ENCODE measurements at places on chromosomes 2 and 18.
A peak's percentile ranks its signal among the peaks of the same experiment; 100 is the strongest.

- peak; percentile 96 for DNase-seq
Observed at GRCh38 chr2:196987649-196988364, 61.3 kb upstream of the PGAP1 start.

DNA sequence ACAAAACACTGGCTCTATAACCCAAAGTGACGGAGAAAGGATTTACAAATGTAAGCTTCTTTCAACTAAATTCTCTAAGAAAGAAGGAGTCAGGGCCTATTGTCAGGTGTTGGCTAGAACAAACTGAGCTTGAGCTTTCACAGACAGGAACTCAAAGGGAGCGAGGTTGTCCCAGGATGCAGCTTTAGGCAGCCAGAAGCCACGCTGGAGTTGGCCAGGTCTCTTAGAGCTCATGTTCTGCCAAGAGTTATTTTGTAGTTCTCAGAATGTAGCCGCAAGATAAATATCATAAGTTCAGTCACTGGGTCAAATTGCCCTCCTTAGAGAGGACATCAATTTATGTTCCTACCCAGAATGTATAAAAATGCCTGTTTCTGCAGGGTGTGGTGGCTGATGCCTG, 54.1 kb upstream of the GREB1L start:
- DNase-seq = no peak

DNA sequence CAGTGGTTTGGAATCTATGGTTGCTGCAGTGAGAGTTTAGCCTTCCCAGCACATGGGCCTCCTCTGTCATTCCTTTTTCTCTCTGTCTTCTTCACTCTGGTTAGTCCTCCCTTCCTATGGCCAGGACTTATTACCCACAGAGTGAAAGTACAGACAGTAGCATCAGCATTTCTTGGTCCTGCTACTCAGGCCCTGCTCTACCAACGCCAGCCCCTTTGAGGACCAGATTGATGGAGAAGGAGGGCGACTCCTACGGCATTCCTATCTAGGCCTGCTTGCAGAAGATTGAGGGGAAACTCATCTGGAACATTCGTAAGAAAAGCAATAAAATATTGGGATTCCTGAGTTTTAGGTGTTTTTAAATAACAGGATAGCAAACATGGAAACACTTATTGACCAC, 43.5 kb downstream of the BMP10 start:
- no peak for DNase-seq

DNA sequence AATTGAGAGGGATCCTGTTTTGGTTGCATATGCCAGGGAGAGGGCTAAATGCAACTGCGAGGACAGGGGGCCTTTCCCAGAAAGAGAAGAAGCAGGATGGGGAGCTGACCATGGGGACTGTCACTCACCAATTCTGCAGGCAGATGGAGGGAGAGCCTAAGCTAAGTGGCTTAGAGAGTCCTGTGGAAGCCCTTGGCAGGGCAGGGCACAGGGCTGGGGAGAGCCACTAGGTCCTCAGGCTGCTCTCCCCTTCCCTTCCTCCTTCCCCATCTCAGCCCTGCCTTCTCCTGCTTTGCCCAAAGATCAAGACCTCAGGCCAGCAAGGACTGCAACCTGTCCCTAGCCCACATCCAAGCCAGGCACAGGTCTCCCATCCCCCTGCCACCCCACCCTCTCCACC, 24.4 kb upstream of the CATIP start:
- DNase-seq = no peak

- DNase-seq = peak; percentile 51
Observed at GRCh38 chr2:227482638-227483340, 10.8 kb downstream of the AGFG1 start.

- DNase-seq = peak; percentile 74
Observed at GRCh38 chr2:120343433-120344105, 2.4 kb upstream of the INHBB start.

DNA sequence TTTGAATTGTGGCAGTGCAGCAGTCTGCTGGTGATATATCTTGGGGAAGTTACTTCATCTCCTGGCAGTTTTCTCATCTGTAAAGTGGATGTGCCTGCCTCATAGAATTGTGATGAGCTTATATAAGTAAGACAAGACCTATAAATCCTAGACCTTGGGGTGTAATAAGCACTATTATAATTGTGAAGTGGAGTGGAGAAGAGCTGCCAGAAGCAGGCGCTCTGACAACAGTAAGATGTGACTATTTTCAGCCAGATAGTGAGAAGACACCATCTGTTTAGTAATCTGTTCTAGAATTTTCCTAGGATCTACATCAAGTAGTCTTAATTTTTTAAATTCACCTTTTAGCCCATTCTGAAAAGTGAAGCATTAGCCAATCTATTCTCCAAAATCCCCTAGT, 85.6 kb upstream of the TSPYL6 start:
- no peak for DNase-seq

DNA sequence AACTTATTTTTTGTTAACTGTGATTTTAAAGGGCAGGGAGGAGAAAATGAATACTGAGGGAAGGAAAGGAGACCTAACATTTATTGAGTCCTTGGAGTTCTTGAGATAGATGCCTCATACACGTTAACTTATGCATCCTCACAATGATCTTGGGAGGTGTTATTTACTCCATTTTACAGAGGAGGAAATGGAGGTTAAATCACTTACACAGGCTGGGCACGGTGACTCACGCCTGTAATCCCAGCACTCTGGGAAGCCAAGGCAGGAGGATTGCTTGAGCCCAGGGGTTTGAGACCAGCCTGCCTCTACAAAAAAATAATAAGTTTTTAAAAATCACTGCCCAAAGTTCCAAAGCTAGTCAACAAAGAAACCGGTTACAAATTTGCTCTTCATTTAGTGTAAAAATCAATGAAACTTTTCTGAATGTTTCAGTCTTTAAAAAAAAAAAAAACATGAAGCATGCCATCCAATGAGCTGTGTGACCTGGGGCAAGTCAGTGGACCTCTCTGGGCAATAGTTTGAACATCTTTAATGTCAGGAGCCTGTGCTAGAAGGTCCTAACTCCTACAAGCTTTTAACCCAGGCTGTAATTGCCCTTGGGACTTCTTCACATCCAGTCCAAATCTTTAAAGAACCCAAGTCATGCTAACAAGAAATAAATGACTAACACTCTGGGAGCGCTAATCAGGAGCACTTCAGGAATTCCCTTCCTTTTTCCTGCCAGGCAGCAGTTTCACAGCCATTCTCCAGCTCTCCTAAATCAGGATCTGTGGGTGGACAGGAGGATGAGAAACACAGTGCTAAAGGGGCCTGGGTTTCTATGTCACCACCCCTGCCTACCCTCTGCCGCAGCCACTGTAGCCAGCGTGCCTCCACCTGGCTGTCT, 176.4 kb downstream of the TMEM247 start:
- DNase-seq = no peak

DNA sequence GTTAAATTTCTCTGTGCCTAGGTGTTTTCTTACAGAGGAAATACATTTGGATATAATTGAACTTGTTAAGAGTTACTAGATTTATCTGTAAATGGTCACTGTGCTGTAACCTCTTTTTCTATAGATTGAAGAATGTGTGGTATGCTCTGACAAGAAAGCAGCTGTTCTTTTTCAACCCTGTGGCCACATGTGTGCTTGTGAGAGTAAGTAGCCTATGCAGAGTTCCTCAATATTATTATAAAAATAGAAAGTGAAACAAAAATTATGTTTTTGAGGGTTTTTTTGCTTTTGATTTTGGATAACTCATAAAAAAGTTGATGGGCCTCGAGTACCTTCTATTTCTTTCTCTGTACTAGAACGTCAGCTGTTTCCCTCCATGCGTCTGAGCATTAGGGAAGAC, 112.4 kb downstream of the MIB1 start:
- DNase-seq = no peak

- no peak for DNase-seq
Observed at GRCh38 chr2:233380995-233381637, 26.8 kb downstream of the DGKD start.

GRCh38 chr2:120572226-120572625, 163.4 kb upstream of the GLI2 start:
- no peak for DNase-seq

DNA sequence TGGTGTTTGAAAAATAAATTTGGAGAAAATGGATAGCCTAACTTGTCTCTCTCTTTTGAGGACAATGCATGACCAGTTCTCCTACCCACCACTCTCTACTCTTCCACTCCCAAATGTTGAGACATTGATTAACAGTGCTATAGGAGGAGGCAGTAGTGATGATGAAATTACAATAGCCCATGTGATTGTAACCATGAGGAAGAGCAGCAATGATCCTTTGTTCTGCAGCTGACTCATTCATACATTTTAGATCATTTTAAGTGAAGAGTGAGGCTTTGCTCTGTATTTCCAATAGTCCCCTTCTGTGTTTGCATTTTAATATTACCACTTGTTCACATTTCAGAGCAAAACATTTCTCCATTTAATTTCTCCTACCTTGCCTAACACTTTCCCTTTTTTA, 592.3 kb downstream of the THSD7B start:
- DNase-seq = no peak

DNA sequence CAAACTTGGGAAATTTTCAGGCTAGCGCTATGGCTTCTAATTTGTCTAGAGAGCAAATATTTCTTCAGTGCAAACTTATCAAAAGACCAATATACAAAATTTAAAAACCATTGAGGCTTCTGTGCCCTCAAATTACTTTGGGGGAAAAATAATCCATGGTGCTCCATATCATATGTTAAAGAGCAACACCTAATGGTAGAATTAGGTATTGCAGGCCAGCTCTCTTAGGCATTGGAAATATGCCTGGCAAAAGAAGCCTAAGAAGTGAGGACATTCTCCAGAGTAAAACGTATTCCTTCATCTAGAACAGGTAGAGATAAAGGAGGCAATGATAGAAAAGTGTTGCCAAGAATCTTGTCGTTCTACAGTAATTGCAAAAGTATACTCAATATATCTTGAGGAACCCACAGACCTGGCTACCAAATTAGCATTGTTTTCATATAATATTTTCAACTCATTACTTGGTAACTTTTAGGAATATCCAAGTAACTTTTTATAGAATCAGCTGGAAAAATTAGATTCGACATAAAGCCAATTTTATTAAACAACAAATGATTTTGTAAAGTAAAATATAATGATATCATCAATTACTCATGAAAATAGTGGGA, 401.1 kb downstream of the BCL11A start:
- DNase-seq = peak; percentile 42

GRCh38 chr2:29705616-29706015, 215.8 kb downstream of the ALK start:
- DNase-seq = no peak

- DNase-seq = no peak
Observed at GRCh38 chr18:46424898-46425297, 232.1 kb downstream of the LOXHD1 start.

DNA sequence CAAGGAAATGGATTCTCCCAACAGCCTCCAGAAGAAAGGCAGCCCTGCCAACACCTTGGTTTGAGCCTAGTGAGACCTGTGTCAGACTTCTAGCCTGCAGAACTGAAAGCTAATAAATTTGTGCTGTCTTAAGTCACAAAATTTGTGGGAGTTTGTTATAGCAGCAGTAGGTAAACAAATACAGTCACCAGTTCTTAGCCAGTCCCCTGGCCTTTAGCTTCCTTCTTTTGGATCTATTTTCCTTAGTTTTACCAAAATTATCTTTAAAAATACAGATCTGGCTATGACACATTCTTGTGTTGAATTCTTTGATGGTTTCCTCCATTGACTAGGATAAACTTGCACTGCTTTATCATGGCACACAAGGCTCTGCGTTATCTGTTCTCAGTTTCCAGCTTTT, 697.9 kb upstream of the FANCL start:
- no peak for DNase-seq

DNA sequence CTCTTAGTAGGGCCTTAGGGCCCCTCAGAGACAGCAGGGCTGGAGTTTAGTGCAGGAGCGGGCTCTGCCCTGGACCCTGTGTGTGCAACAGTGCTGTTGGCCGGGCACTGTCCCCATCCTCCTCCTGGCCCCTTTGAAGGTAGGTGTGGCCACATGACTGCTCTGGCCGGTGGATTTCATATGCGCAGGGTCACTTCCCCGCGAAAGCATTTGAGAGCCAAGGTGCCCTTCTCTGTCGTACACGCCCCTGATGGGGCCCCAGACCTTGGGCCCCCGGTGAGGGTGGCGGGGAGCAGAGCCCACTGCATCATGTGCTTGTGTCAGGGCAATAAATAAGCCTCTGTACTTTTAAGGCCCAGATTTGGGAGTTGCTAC, 15.5 kb downstream of the TMEM177 start:
- no peak for DNase-seq

GRCh38 chr2:184793176-184793575, 194.8 kb downstream of the ZNF804A start:
- DNase-seq = no peak

GRCh38 chr2:201668402-201668910, 25.2 kb upstream of the TMEM237 start:
- DNase-seq = no peak

GRCh38 chr2:239935789-239936758, 89.1 kb downstream of the NDUFA10 start:
- DNase-seq = no peak

DNA sequence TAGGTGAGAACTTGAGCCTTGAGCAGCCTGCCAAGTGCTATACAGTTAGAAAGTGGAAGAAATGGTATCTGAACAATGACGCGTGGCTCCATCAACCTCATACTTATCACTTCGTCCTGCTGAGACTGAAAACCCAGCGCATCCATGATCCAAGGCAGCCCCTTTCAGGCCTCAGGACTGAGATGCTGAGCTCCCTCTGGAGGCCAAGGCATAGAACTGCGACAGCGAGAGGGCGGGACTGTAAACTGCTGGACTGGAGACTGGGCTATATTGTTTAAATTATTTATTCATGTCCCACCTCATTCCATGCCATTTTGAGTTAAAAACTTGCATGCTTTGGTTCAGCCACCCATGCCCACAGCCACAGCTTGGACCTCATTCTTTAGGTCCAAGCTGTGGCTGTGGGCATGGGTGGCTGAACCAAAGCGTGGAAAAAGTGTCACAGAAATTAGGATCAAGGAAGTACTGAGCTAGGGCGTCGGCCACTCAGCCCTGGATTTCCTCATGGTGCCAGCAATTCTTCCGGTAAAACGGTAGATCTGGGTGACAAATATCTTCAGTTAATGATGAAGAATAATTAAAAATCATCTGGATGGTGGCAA, 195.5 kb downstream of the L3MBTL4 start:
- DNase-seq = peak; percentile 23

GRCh38 chr18:44543387-44543786, 137.3 kb upstream of the SETBP1 start:
- DNase-seq = no peak

- no peak for DNase-seq
Observed at GRCh38 chr2:231356466-231356844, 39.1 kb upstream of the B3GNT7 start.

GRCh38 chr2:67773851-67774250, 289.0 kb downstream of the C1D start:
- no peak for DNase-seq

DNA sequence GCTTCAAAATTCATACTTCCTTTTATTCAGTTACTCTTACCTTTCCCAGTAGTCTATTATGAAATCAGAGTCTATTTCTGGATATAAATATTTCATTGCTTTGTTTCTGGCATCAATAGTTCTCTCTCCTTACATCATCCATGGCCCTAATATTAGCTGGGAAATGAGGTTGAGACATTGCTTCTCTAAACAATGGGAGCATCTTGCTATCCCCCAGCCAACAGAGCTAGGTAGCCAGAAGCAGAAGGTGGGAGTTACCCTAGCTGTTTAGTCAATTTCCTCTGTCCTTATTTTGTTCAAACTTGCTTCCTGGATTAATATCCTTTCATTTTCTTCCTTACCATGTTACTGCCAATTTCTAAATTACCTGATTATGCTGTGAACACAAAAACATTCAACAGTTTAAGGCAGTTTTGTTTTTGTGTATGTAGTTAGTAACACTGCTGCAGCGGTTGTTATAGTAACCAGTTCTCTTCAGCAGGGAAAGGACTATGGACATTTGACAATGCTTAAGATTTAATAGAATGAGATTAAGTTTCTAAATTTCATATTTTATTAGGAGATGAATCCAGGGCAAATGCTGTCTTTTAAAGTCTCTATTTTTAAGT, 160.5 kb upstream of the KCNJ3 start:
- DNase-seq = no peak
